Left cardiac atrium (tissue), 4 donors: ENCODE measurements at places on chromosomes 2 and 18. TPM values are rescaled to one million over a fixed set of nuclear protein-coding genes. Genes with fewer than 3 reads are reported as not detected.

Gene ZNF385B
- 36.7 TPM for total RNA-seq

Gene SPRED2
- total RNA-seq, result 26.4 TPM

Gene UGT1A9
- total RNA-seq, result 0.12 TPM

Gene OTOS
- not detected for total RNA-seq

Gene DIPK1C
- total RNA-seq, result 1.3 TPM

Gene ALPG
- not detected for total RNA-seq

Gene MC4R
- not detected for total RNA-seq

Gene CFAP53
- total RNA-seq, result 0.35 TPM

Gene SERPINB3
- total RNA-seq, result not detected

Gene UCN
- total RNA-seq, result 1.2 TPM

Gene ABCG5
- not detected for total RNA-seq

Gene DPP4
- 2.0 TPM for total RNA-seq

Gene RUFY4
- total RNA-seq, result not detected

Gene FBXO15
- 0.47 TPM for total RNA-seq
